H7 (cell line): ENCODE measurements at places on chromosomes 2 and 18. TPM values are rescaled to one million over a fixed set of nuclear protein-coding genes. Genes with fewer than 3 reads are reported as not detected.

- no peak for DNase-seq
Measured at GRCh38 chr2:118994778-118995177, 52.8 kb downstream of the MARCO start.

GRCh38 chr2:174449033-174449432, 37.8 kb downstream of the GPR155 start:
- DNase-seq = no peak

DNA sequence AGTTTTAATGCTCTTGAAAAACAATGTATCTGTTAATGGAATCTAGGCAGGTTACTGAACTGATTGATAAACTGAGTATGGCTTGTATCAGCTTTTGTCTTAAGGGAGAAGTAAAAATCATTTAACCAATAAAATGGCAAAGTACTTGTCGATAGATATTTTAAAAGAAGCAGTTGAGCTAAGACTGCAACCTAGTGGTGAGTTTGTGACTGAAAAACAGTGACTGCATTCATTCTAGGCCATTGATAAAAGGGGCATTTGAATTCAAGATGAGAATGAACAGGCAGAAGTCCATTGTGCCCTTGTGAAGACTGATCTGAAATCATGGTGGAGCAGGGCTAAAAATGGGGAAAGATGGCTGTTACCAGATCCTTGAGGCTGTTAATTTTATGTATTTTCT, 59.4 kb upstream of the MSTN start:
- DNase-seq = peak; percentile 27

- no peak for DNase-seq
Measured at GRCh38 chr2:80149991-80150390, 154.6 kb downstream of the LRRTM1 start.

- peak; percentile 12 for DNase-seq
Measured at GRCh38 chr2:35821675-35822074, 533.9 kb upstream of the CRIM1 start.

GRCh38 chr2:128465246-128466170, 146.8 kb upstream of the HS6ST1 start:
- DNase-seq = peak; percentile 10

GRCh38 chr2:25926984-25927756, 48.9 kb upstream of the ASXL2 start:
- no peak for DNase-seq

GRCh38 chr18:31773774-31774476, 13.2 kb upstream of the SLC25A52 start:
- no peak for DNase-seq

DNA sequence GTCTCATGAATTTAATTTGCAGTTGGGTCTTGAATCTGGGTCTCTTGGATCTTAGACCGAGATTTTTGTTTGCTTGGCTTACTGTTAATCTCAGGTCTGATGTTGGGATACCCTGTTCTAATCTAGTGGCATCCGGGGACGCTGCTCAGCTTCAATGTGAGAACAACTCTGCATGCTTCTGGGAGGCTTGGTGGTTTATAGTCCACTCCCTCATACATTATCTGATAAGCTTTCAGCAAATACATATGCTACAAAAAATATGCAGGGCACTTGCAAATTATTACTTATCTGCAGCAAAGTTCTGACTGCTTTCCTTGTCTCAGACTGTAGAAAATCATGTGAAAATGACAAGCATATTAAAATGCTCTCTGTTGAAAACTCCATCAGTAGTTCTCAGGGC, 39.4 kb downstream of the RNF144A start:
- no peak for DNase-seq

GRCh38 chr2:12555012-12555645, 161.6 kb upstream of the TRIB2 start:
- DNase-seq = no peak

DNA sequence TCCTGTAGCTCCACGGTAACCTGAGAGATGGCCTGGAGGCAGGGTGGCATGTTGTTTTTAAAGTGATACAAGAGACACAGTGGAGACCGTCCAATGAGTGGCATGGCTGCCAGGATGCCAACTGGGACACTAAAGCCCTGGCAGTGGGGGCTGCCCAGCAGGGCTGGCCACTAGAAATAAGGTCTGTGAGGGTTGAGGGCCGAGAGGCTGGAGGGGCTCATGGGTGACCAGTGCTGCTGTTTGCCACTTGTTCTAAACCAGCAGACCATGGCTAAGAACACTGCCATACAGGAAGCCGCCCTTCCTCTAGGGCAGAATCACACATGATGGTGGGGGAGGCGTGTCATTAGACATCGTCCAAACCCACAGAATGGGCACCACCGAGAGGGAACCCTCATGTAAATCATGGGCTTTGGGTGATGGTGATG, 71.9 kb downstream of the ALPK2 start:
- DNase-seq = no peak

DNA sequence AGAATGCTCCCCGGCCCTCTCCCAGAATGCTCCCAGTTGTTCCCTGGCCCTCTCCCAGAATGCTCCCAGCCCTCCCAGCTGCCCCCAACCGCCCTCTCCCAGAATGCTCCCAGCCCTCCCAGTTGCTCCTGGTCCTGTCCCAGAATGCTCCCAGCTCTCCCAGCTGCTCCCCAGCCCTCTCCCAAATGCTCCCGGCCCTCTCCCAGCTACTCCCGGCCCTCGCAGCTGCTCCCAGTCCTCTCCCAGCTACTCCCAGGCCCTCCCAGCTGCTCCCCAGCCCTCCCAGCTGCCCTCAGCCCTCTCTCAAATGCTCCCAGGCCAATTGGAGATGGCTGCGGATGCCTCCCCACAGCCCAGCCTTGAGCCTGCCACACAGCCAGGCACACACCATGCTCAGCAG, 31.1 kb downstream of the BIN1 start:
- no peak for DNase-seq

- DNase-seq = no peak
Measured at GRCh38 chr2:14717131-14717530, 84.6 kb downstream of the LRATD1 start.

- no peak for DNase-seq
Measured at GRCh38 chr2:70751881-70752280, 16.1 kb downstream of the ADD2 start.

- DNase-seq = no peak
Measured at GRCh38 chr2:30232801-30233130, 1.4 kb downstream of the LBH start.

- no peak for DNase-seq
Measured at GRCh38 chr2:156037482-156037881, 295.0 kb downstream of the NR4A2 start.

DNA sequence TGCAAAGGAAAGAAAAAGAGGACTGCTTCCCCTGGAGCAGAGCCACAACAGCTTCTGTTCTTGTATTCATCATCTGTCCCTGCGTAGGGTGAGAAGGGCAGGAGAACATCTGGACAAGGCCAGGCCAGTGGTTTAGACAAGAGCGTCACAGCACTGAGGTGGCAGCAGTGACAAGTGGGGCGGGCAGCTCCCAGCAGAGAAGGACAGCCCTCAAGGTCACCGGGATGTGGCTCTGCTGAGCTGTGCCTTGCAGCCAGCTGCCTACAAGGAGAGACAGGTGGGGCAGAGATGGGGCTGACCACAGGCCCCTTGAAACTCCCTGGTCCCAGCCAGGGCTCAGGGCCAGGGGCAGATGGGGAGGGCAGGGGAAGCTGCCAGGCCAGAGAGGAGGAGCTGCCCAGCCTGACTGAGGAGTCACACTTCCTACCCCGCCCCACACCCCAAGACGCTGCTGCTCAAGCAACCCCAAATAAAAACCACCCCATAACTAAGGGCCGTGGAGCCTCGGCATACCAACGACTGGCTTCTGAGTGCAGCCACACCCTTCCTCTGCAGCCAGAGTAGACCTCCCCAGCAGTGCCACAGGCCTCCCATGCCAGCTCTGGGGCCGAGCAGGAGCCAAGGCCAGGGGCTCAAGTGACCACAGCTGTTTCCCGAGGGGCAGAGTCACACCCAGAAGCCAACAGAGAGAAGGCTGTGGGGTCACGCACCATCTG, 5.4 kb downstream of the RAB11FIP5 start:
- no peak for DNase-seq

DNA sequence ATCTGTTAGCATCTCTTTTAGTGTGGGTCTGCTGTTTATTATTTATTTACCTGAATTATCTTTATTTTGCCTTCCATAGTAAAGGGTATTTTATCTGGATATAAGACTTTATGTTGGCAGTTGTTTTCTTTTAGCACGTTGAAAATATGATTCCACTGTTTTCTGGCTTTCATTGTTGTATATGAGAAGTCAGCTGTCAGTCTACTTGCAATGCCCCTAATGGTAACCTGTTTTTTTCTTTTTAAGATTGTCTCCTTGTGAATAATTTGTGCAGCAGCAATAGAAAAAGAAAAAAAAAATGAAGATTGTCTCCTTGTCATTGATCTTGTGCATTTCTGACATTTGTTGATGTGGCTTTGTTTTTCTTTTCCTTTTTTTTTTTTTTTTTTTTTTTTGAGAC, 27.2 kb downstream of the SNED1 start:
- DNase-seq = no peak

DNA sequence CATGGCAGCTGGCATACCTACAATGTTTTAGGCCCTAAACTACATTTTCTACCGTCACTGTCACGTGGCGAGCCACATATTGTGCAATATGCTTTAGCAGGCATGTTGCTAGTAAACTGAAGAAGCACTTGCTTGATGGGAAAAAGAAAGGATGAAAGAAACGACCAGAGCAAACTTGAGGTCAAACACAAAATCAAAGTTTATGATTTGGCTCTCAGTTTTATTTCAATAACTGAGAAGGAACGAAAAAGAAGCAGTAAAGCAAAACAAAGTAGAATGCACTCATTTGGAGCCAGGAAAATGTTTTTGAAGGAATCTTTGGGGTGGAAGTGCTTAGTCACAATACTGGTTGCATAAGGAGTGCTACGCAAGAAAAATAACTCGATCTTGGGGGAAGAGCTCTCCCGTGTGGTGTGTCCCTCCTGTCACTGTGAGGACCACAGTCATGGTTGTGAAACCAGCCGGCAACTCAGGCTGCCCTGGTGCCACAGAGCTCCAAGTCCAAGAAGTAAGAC, 349.8 kb downstream of the RBM43 start:
- peak; percentile 4 for DNase-seq

- DNase-seq = no peak
Measured at GRCh38 chr2:158715357-158715756, 79.8 kb upstream of the DAPL1 start.

DNA sequence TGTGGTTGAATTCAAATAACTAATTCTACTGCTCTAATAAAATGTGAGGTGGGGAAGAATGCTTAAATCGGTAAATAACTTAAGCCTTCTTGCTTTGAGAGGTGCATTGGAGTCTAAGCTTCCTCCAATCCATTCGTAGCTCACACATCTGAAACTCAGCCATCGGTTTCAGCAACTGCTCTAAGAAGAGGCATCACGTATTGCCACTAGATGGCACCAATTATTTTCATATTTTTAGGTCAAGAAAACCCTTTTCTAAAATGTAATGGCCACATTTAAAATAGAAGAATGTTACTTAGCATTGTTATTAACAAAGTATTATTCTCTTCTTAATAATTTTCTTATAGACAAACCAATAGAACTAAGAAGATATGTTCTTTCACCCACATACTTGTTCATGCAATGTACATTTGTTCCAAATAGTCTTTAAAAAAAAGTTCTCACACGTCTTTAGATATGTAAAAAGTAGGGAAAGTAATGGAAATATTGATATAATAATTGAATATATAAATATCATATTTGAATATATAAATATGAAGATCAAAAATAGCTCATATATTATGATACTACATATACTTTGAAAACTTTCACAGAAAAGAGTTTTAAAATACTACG, 229.8 kb downstream of the CCDC178 start:
- DNase-seq = peak; percentile 4

- no peak for DNase-seq
Measured at GRCh38 chr2:150705357-150705756, 217.9 kb upstream of the RND3 start.

- DNase-seq = no peak
Measured at GRCh38 chr2:139828011-139828410, 1047.8 kb upstream of the NXPH2 start.

- DNase-seq = no peak
Measured at GRCh38 chr2:41930807-41931566, 116.8 kb upstream of the PKDCC start.

DNA sequence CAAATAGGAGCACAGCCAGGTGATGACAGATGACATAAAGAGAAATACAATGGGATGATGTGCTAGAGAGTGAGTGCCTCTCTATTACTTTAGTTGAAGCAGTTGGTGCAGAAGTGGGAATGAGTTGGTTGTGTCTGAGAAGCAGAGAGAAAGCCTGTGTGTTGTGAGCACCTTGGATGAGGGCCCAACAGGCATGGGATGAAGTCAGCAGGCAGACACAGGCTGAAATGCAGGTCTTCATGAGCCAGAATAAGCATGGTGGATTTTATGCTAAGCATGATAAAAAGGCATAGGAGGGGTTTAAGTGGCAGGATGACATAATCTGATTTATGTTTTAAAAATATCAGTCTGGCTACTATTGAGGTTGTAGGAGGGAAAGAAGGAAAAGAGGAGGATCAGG, 71.5 kb downstream of the KLHL14 start:
- DNase-seq = no peak

GRCh38 chr2:112626604-112627059, 19.1 kb upstream of the SLC20A1 start:
- peak; percentile 72 for DNase-seq

- no peak for DNase-seq
Measured at GRCh38 chr2:173296235-173296634, 58.4 kb upstream of the CDCA7 start.

- DNase-seq = peak; percentile 70
Measured at GRCh38 chr18:34867520-34867919, 157.4 kb downstream of the DTNA start.

GRCh38 chr2:121502781-121503180, 27.9 kb upstream of the RNU4ATAC start:
- DNase-seq = no peak

SDC1 gene
- 27.2 and 38.5 TPM in 2 replicates for total RNA-seq

MAP2 gene
- 1.6 and 3.1 TPM in 2 replicates for total RNA-seq

LRRC30 gene
- total RNA-seq = not detected in 2 replicates

SULT1C4 gene
- total RNA-seq = 2.9 and 5.6 TPM in 2 replicates

SNTG2 gene
- 1.5 and 2.1 TPM in 2 replicates for total RNA-seq

ANKRD44 gene
- total RNA-seq = 0.76 and 3.2 TPM in 2 replicates

TCF4 gene
- 38.0 and 48.3 TPM in 2 replicates for total RNA-seq

TCF7L1 gene
- total RNA-seq = 9.9 and 10.7 TPM in 2 replicates

SPRED2 gene
- total RNA-seq = 15.1 and 16.1 TPM in 2 replicates

RTP5 gene
- not detected in 2 replicates for total RNA-seq

RAB6D gene
- total RNA-seq = 0.10 TPM in 1 of 2 replicates, not detected in the other

IL1RL2 gene
- not detected in 2 replicates for total RNA-seq

COQ10B gene
- total RNA-seq = 23.4 and 23.8 TPM in 2 replicates

NIFK gene
- total RNA-seq = 84.7 and 84.8 TPM in 2 replicates

RNF125 gene
- total RNA-seq = 12.1 and 19.7 TPM in 2 replicates

GPR45 gene
- total RNA-seq = 0.15 TPM in 1 of 2 replicates, not detected in the other
